ENCODE measurements at places on chromosomes 16 and 17.

DNA sequence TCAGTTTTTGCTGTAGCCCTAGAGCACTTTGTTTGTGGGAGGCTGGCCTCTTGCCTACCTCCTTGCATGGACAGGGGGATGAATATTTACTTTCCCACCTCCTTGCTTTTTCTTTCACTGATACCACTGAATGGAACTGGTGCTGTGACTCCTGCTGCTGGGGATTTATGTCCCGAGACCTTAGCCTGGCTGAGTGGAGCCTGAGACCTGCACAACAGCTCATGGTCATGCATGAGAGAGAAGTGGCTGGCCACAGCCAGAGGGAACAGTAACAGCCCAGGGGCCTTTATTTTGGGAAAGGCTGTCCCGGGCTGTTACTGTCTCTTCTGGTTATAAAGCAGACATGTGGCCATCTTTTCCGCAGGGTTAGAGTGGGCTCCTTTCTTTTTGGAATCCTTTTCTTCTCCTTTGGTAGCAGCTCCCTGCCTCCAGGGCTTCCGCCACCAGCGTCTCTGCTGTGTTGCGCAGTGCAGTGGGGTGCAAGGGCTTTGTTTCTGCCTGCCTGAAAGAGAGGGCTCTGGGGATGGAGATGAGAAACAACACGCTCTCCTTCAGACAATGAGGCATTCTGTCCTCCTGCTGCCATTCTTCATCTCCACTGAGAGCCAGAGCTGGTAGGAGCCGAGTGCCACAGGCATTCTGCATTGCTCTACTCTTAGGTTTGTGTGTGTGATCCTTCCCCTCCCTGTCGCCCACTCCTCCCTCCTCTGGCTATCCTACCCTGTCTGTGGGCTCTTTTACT is 14.5 kb downstream of the SNX11 start:
- no peak for DNase-seq

DNA sequence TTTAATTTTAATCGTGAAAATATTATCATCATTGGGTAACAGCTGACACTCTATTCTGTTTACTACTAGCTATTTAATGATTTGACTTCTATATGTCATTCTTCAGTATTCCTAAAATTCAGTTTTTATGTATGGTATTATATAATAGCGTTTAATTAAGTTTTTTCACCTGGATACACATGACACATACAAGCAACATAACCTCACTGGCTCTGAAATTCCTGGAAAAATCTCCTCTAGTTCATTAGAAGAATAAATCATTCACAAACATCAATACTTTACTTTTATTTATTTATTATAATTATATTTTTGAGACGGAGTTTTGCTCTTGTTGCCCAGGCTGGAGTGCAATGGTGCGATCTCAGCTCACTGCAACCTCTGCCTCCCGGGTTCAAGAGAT is 44.0 kb downstream of the AKAP10 start:
- no peak for DNase-seq

DNA sequence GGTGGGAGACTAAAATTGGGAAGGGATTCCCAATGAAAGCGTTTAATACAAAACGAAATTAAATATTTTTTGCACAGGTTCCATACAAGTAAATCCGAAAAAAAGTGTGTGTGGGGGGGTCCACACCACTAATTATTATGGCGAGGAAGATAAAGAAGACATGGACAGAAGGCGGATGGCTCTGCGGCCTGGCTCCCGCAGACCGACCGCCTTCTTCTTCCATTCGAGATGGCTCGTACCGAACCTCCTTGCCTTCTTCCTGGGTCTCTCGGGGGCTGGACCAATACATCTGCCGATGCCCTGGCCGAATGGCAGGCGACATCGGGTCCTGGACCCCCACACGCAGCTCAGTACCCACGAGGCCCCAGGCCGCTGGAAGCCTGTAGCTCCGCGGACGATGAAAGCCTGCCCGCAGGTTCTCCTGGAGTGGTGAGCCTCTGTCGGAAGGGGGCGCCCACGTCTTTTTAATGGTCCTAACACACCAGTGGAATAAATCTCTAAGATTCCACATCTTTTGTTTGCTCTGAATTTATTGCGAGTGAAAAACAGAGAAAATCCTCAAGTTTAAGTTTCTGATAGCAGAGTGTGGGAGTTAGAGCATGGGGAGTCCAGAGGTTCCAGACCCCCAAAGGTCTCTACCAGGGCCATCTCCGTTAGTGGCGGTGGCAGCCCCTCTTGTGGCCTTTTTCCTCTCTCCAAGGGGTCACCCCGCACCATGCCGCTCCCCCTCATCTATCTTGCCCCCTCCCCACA is 1.4 kb downstream of the PRAC2 start:
- DNase-seq, result peak; percentile 46

DNA sequence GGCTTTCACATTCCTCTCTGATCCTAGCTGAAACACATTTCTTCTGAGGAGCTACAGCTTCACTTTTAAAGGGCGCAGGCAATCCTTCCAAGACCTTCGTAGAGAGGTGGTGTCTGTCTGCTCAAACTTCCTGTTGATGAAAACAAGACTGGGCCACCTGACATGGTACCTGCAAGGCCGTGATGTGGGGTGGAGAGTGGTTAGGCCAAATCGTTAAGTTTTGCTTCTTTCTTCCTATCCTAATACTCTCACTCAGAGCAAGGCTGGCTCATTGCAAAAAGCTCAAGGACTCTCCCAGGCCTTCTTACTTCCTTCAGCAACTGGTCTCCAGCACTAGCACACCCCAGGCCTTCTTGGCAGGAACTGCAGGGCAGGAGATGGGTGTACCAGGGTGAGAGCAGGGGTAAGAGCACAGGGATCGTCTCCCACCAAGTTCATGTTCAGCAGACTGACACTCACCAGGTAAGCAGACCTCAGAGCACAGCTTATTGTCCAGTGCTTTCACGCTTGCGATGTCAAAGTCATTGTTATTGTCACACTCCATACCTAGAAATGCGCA is 10.9 kb upstream of the FOXJ1 start:
- DNase-seq, result no peak
